AG04450 (cell line): ENCODE measurements at places on chromosomes 2 and 18.

- no peak for DNase-seq
Observed at GRCh38 chr2:186533717-186534116, 47.7 kb downstream of the ZC3H15 start.

GRCh38 chr18:48171490-48172188, 237.5 kb downstream of the ZBTB7C start:
- DNase-seq, result no peak

- no peak for DNase-seq
Observed at GRCh38 chr2:61244694-61245093, 82.7 kb downstream of the C2orf74 start.

- no peak for DNase-seq
Observed at GRCh38 chr18:67281746-67282145, 234.8 kb downstream of the DSEL start.
